ENCODE measurements at places on chromosomes 16 and 17. TPM values are rescaled to one million over a fixed set of nuclear protein-coding genes. Genes with fewer than 3 reads are reported as not detected.

Gene CES5A
- total RNA-seq: not detected

DNA sequence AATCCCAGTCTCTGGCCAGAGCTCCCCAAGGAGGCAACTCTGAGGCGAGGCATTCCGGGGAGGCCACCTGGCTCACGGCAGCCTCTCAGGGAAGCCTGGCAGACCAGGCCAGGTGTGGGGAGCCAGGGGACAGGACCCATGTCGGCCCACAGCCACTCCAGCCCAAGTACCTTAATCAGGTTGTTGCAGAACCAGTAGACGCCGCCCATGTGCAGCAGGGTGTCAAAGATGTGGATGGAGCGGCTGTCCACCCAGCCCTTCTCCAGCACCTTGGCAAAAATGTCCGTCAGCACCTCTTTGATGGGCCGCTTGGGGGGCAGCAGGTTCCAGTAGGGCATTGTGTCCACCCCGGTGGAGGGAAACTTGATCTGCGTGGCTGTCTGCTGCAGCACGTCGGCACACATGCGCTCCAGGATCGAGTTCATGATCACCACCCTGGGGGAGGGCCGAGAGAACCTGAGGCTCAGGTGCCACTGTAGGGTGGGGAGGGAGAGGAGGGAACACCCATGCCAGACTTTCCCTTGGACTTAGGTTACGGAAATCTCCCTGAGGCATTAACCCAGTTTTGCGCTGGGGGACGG lies 7.8 kb downstream of the CSF3 start:
- no peak for DNase-seq

GRCh38 chr17:2564877-2565276 lies 28.6 kb upstream of the PAFAH1B1 start:
- no peak for DNase-seq

Gene TRIM72
- total RNA-seq: not detected

- no peak for DNase-seq
Observed at GRCh38 chr16:31461201-31461920, 2.1 kb downstream of the ARMC5 start.

Gene TSPAN10
- total RNA-seq: 1.1 TPM

DNA sequence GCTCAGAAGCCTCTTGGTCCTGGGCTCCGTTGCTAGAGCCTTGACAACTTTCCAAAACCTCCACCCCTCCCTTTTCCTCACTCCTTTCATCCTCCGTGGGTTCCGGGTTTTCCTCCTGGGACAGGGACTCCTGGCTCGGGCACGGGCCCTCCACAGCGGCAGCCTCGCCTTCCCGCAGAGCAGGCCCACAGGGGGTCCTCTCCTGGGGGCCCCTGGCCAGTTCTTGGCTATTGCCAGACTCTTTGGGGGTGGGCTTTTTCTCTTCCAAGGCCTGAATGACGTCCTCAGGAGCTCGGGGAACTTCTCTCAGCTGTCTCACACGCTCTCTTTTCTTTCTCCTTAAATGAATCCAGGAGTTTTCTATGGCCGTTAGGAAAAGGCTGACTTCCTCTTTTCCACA lies 19.3 kb upstream of the MNT start:
- no peak for DNase-seq

- DNase-seq: no peak
Observed at GRCh38 chr17:32445074-32445415, 735 bp downstream of the PSMD11 start.

- no peak for DNase-seq
Observed at GRCh38 chr17:37726891-37727675, 17.8 kb downstream of the HNF1B start.

GRCh38 chr17:70208080-70208794 lies 38.9 kb downstream of the KCNJ2 start:
- DNase-seq: no peak

Gene TOM1L2
- total RNA-seq: 69.7 TPM
